ENCODE measurements at places on chromosomes 1 and 21. TPM values are rescaled to one million over a fixed set of nuclear protein-coding genes. Genes with fewer than 3 reads are reported as not detected.

GCSAML gene
- 0.06 TPM for total RNA-seq

YARS1 gene
- total RNA-seq, result 58.1 TPM

RNU1-3 gene
- total RNA-seq, result 364 TPM

ETV3L gene
- total RNA-seq, result not detected

CAPN8 gene
- total RNA-seq, result not detected

FAM72A gene
- 0.58 TPM for total RNA-seq

TMEM81 gene
- 3.6 TPM for total RNA-seq

LAMC1 gene
- 226 TPM for total RNA-seq

LAD1 gene
- total RNA-seq, result 3.1 TPM

MMEL1 gene
- total RNA-seq, result not detected

ZBTB8A gene
- 5.0 TPM for total RNA-seq

RGS8 gene
- not detected for total RNA-seq

BMP8B gene
- 0.22 TPM for total RNA-seq

CELF3 gene
- not detected for total RNA-seq

TAL1 gene
- total RNA-seq, result 3.7 TPM
